ENCODE measurements at places on chromosomes 5 and 9.

DNA sequence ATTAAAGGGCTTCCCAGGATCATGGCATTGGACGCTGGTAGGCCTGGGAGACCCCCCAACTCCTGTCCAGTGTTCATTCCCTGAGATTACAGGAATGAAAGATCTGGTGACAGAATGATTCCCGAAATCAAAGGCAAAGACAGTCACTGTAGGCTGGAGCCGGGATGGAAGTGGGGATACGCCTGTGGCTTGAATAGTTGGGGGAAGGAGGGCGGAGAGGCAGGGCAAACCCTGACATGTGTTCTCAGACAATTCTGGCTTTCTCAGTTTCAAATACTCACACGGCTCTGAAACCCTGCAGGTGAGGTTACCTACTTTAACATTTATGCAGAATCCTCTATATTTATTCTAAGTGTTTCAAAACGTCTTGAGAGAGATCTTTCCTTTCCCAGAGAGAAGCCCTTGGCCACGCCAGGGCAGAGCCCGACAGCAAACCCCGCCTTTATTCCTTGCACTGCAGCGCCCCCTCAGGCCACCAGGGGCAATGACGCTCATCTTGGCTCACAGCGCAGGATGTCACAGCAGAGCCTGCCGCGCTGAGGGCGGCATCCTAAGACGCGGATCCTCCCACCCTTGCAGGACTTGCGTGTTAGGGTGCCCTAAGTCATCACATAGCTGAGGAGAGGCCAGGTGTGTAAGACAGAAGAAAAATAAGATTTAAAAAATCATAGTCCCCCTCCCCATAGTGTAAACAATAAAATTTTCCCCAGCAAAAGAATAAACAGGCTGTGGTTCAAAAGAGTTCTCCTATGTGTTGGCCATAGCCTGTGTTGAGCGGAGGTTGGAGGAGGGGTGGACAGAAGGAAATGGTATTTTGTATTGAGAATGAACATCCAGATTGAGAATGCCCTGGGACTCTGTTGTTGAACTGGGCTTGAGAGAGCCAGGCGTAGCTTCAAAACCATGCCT is 284.5 kb downstream of the NTRK2 start:
- peak; percentile 83 for DNase-seq

DNA sequence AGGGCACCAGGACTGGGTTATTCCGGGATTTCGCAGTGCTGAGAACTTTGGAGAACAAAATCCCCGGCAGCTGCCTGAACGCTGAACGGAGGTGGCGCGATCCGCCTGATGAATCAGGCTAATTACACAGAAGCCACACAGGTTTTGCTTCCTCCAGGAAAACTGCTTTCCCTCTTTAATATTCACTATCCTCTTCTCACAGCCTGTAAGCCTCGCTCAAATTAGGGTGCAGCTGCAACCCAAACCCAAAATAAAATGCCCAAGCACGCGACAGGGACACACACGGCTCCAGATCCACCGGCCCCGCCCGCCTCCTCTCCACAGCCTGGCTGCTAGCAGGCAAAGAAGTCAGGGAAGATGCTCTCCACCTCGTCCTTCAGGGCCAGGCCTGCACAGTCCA is 6.0 kb downstream of the SOHLH1 start:
- no peak for DNase-seq

DNA sequence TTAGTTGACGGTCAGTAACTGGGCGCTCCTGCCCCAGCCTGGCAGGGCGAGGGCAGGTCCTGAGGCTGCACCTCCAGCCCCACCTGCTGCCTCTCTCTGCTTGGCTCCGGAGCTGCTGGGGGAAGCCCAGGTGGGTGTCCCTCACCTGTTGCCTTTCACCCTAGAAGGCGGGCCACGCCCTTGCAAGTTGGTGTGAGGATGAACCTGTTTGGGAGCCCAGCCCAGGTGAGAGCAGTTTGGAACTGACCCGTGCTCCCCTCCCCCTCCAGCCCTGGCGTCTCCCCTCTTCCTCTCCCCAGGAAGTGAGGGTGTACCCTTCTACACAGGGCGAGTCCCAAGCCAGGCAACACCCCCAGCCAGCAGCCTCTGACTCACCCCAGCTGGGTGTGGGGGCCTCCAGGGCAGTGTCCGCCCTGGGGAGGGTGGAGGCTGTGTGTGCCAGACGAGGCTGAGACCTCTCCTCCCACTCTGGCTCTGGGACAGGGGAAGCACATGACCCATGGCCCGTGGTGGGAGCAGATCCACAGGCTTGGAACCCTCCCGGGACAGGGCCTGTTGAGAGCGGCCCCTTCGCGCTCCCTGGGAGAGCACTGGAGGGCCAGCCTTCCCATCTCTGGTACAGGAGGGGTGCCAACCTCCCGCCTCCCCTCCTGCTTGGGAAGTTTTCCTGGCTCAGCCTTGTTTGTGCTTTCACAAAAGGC is 10.4 kb downstream of the LRRC8A start:
- DNase-seq: peak; percentile 85

GRCh38 chr5:42429694-42430093 is 6.5 kb downstream of the GHR start:
- DNase-seq: no peak

DNA sequence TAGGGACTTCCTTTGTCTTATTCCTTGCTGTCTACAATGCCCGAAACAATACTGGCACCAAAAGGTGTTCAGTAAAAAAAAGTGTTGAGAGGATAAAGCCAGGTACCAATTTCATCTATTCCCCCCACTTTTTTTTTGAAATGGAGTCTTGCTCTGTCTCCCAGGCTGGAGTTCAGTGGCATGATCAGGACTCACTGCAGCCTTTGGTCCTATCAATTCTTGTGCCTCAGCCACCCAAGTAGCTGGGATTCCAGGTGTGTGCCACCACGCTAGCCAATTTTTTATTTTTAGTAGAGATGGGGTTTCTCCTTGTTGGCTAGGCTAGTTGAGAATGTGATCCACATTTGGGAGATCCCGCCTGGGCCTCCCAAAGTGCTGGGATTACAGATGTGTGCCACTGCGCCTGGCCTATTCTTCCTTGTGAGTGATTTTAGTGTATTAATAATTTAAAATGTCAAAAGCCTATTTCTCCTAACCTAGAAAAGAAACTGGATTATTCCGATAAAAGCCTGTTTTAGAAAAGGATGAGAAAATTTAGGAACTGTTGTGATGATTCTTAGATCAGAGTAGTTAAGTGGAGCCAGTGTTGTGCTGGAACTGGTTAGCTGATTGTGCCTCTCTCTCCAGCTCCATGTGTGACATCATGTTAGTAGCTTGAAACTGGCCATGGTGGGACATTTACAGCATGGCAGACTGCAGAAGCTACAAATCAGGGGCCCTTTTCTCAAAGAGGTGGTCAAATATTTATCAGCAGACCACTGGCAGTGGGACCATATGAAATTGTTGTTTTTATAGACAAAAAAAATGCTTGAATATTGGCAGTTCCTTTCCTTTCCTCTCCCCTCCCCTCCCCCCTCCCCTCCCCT is 14.3 kb downstream of the CDC42SE2 start:
- DNase-seq: no peak

GRCh38 chr5:62143268-62144229 is 162.5 kb upstream of the KIF2A start:
- DNase-seq: no peak

DNA sequence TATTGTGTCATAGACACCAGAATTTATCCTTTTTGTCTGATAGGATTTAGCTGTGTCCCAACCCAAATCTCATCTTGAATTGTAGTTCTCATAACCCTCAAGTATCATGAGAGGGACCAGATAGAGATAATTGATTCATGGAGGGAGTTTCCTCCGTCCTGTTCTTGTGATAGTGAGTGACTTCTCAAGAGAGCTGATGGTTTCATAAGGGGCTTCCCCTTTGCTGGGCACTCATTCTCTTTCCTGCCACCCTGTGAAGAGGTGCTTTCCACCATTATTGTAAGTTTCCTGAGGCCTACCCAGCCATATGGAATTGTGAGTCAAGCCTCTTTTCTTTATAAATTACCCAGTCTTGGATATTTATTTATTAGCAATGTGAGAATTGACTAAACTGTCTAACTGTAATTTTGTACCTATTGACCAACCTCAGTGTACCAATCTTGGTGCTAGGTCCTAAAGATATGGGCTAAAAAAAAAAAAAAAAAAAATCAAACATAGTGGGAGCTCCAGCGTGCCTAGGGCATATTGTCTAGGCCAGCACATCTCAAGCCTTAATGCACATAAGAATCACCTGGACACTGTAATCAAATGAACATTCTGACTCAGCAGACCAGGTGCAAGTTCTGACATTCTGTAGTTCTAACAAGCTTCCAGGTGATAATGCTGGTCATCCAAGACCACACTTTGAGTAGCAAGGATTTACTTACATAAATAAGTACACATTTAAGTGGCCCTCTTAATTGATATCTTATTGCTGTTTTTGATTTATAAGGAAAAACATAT is 30.5 kb downstream of the ST8SIA4 start:
- DNase-seq: no peak

GRCh38 chr5:126587551-126588390 is 7.2 kb downstream of the ALDH7A1 start:
- DNase-seq: peak; percentile 66

GRCh38 chr5:121108725-121109124 is 644.6 kb downstream of the PRR16 start:
- no peak for DNase-seq

GRCh38 chr9:125409637-125410521 is 148.3 kb downstream of the GAPVD1 start:
- DNase-seq: no peak

- no peak for DNase-seq
Observed at GRCh38 chr5:59988396-59988795, 94.9 kb upstream of the PDE4D start.

DNA sequence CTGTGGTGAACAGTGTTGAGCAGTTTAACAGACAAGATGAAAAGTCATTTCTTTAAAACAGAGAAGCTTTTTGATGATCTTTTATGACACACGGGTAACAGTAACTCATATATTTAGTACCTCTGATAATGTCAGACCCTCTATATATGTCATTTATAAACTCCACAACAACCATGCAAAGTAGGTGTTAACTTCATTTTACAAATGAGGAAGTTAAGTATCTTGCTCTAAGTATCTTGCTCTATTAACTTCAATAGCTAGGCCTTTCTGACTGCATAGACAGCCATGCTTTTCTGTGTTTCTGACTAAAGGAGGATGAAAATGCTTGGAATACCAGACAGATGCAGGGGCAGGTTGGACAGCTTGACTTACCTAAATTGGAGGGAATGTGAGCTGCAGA is 1.8 kb downstream of the NUDT2 start:
- DNase-seq: no peak

DNA sequence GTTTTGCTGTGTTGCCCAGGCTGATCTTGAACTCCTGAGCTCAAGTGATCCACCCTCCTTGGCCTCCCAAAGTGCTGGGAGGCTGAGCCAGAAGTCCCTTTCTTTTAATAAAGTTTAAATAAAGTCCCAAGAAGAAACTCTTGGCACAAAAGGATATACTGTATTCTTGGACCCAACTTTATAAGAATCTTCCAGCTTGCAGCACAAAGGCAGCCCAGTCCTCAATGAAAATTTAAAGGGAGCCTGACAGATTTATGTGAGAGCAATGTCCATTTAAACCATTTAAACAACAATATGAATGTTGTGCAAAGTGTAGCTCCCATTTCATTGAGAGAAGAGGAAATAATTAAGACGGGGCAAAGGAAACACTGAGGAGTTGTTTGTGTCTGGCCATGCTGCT is 217.0 kb downstream of the DOCK8 start:
- no peak for DNase-seq

DNA sequence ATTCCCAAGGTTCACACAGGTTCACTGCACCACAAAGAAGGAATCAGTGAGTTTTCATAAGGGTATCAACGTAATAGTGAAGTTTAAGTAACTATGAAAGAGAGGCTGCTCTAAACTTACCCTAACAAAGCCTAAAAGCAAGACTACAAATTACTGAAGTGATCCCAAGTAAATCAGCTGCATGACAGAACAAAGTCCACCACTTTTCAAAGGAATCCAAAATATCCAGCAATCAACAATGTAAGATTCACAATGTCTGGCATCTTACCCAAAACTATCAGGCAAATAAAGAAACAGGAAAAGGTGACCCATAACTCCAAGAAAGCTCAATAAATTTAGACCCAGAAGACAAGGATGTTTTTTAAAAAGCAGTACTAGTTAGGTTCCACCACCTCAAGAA is 70.1 kb downstream of the GNAQ start:
- no peak for DNase-seq

DNA sequence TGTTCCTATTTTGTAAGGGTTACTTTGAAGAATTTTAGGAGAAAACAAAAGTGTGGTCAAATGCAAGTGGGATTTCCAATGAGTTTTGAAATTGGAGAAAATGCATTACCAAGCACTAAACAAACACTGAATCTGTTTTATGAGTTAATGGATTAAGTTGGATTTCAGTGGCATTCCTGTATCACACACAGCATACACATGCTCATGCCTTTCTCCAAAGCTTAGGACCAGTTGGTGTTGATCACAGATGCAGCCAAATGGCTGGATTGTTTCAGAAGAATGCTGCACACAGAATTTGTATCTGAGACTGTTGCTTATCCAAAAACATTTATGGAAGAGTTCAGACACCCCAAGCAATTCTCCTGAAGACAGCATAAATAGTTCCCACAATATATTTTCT is 611.1 kb downstream of the ACTL7B start:
- no peak for DNase-seq

GRCh38 chr5:167071981-167072610 is 1219.3 kb upstream of the WWC1 start:
- peak; percentile 28 for DNase-seq

- no peak for DNase-seq
Observed at GRCh38 chr9:125850763-125851162, 103.6 kb downstream of the PBX3 start.

DNA sequence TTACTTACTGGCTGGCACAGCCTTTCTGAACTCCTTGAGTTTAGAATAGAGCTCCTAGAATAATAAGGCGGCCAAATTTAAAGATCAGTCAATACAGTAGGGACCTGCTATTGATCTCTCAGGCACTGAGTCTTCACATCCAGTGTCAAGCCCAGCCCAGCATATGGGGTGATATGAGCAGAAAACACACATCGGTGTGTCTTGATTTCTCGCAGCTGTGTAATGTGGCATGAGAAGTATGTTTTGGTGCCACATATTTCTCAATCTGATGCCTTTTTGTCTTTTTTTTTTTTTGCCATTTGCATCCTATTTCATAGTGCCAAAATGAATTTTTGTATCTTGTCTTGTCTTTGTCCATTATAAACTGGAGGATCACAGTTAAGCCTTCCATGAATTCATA is 51.4 kb upstream of the FSD1L start:
- DNase-seq: no peak

GRCh38 chr9:130235558-130236435 is 29.8 kb upstream of the HMCN2 start:
- peak; percentile 53 for DNase-seq

DNA sequence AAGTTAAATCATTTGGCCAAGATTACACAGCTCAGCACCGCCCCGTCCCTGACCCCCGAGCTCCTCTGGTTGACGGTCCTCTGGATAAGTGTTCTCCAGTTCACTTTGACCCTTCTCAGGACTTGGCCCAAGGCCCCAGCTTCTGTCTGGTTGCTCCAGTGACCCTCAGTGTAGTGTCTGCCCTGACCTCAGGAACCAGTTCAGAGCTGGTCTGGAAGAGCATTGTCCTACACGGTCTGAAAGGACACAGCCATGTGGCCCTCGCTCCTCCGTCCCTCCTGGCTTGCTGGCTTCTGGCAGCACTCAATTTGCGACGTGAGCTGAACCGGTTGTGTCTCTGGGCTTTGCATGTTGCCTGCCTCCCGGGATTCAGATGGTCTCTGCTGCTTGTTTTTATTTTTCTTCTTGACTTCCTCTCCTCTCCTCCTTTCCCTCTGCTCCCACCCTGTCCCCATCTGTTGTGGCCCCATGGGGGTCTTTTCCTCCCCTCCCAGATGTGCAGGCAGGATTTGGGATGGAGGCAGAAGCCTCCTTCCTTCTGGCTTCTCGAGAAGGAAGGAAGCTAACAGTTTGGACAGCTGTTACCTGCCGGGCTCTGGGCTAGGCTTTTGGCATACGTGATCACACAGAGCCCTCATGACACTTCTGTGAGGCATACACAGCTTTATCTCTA is 72.0 kb downstream of the PPARGC1B start:
- no peak for DNase-seq

All from adrenal gland (tissue), 19 donors.